ENCODE measurements at places on chromosomes 2 and 18.

GRCh38 chr18:75009296-75009695 is 199.6 kb downstream of the PTGR3 start:
- DNase-seq, result no peak

DNA sequence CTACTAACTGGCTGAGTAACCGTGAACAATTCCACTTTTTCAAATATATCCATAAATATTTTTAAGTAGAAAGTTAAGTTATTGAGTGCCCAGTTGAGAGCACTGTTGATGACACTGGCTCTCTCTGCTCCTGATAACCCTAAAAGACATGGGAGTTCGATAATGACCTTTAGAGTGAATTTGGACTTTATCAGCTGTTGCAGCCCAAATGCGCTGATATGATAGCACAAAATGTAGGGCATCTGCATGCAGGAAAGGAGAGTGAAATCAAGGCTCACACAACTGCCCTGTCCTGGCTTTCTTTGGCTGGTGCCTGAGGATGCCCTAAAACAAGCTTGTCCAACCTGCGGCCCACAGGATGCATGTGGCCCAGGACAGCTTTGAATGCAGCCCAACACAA is 60.0 kb upstream of the ALK start:
- no peak for DNase-seq

- no peak for DNase-seq
Observed at GRCh38 chr2:232353096-232353495, 25.5 kb upstream of the ALPP start.

DNA sequence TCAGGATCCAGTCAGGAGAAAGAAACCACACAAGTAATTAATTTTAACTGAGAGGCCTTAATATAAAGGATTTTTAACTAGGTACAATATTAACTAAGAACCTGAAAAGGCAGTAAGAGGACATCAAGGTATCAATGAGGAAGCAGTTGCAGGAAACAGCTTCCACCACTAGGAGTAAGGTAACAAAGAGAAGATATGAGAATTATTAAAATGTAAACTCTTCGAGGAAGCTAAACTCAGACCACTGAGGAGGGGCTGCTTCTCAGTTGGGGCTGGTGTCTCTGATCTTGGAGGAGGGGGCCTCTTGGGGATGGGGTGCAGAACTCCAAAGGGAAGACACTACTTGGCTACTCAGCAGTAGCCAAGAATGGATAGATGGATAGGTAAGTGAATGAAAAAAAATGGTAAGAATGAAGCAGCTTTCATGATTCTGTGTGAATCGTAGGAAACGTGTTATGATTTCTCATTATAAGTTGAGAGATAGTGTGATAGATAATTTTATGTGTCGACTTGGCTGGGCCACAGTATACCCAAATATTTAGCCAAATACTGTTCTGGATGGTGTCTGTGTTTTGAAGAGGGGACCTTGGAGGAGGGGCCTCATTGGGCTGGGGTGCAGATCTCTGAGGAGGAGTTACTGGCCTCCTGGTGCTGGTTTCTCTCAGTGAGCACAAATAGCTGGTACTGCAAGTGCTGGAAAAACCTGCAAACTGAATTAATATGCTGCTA is 547.7 kb upstream of the LRRTM1 start:
- no peak for DNase-seq

DNA sequence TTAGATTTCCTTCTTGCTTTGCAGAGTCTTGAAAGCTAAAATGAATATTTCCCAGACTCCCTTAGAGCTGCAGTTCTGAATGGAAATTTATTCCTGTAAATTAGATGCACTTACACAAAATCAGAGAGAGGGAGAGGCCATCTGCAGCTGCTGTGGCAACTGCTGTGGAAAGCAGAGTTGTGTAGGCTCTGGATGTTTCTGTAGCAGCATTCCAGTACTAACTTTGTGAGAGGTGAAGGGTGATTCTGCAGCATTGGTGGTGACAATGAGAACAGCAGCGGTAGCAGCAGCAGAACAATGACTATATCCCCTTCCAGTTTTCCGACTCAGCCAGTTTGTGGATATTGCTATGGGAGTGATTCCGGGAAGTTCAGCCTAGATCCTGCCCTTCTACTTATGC is 433.0 kb upstream of the REG3G start:
- no peak for DNase-seq

DNA sequence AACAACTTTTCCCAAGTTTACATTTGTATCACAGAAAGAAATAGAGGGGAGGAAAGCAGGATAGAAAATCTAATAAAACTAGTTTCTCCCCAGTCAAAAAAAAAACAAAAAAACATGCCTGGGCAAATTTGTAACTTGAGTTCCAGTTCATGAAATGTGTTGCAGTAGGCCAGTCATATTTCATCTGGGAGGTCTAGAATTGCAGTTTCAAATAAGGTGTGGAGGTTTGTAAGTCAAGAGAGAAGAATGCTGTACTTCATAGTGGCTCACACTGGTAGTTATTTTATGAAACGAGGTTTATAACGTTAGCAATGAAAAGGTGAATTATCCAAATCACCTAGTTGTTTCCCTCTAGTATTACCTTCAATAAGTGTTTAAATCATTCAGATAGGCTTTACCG is 1313.9 kb upstream of the SLC39A10 start:
- peak; percentile 21 for DNase-seq

- DNase-seq, result no peak
Observed at GRCh38 chr18:49562481-49563129, 748 bp downstream of the LIPG start.

- DNase-seq, result no peak
Observed at GRCh38 chr2:46193855-46194254, 103.4 kb upstream of the EPAS1 start.

- no peak for DNase-seq
Observed at GRCh38 chr2:170498619-170499018, 216.5 kb upstream of the SP5 start.

- DNase-seq, result no peak
Observed at GRCh38 chr18:64398320-64398719, 249.4 kb upstream of the LINC00305 start.

GRCh38 chr18:35458677-35459441 is 38.9 kb downstream of the INO80C start:
- peak; percentile 29 for DNase-seq

GRCh38 chr2:216110620-216111019 is 1.5 kb downstream of the XRCC5 start:
- DNase-seq, result no peak

DNA sequence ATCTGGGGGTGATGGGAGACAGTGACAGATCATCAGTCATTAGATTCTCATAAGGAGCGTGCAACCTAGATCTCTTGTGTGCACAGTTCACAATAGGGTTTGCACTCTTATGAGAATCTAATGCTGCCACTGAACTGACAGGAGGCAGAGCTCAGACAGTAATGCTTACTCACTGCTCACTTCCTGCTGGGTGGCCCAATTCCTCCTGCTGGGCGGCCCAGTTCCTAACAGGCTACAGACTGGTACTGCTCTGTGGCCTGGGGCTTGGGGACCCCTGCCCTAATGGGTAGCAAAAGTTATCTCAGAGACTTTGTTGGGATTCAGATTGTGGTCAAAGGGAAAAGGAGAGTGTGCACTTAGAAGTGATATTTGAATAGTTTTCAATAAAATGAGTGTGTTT is 840.1 kb upstream of the ID2 start:
- no peak for DNase-seq

- no peak for DNase-seq
Observed at GRCh38 chr2:178523596-178524134, 43.4 kb downstream of the PLEKHA3 start.

DNA sequence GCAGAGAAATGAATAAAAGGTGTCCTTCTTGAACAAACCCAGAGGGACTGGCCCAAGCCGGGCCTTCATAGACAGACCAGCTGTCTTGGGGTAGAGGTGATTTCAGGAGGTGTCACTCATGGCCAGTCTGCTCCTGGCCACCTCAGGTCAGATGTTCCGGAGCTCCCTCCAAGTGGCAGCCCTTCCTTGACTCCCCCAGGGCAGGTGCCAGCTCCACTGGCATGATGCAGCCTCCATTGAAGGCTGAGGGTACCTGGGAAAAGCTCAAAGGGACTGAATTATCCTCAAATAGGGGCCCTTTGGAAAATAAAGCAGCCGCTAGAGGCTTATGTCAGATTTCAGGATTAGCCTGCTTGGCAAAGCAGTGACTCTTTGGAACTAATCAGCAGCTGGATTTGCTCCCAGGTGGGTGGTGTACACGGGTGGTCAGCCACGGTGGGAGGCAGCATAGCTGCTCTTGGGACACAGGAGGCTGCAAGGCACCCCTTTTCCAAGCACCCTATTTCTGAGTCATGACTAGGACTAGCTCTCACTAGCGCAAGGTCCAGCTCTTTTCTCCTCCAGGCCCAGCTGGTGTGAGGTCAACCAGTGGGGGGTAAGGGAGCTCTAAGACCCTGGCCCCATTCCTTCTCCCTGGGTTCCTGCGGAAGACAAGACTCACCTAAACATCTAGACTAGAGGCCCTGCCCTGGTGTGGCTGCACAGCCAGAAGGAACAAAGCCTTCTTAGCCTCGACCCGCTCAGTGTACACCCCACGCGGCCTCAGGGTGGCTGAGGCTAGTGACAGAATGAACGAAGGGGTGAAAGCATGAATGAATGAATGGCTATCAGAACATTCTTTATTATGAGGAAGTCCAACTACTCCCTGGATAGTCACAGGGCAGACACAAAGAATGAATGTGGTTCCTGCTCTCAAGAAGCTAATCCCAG is 29.3 kb downstream of the HS1BP3 start:
- no peak for DNase-seq

DNA sequence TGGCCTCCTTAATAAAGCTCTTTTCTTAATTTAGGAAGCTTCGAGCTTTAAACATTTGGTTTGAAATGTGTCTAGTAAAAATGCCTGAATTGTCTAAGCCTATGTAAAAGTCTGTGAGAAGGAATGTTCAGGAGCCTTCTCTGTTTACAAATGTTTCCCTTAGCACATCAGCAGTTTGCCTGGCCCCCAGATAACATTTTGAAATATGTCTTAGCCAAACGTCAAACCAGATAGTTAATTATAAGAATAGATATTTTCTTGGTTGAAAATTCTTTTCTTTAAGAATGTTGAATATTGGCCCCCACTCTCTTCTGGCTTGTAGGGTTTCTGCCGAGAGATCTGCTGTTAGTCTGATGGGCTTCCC is 498.6 kb downstream of the CCDC85A start:
- no peak for DNase-seq

GRCh38 chr2:84309281-84309680 is 149.8 kb downstream of the SUCLG1 start:
- no peak for DNase-seq

DNA sequence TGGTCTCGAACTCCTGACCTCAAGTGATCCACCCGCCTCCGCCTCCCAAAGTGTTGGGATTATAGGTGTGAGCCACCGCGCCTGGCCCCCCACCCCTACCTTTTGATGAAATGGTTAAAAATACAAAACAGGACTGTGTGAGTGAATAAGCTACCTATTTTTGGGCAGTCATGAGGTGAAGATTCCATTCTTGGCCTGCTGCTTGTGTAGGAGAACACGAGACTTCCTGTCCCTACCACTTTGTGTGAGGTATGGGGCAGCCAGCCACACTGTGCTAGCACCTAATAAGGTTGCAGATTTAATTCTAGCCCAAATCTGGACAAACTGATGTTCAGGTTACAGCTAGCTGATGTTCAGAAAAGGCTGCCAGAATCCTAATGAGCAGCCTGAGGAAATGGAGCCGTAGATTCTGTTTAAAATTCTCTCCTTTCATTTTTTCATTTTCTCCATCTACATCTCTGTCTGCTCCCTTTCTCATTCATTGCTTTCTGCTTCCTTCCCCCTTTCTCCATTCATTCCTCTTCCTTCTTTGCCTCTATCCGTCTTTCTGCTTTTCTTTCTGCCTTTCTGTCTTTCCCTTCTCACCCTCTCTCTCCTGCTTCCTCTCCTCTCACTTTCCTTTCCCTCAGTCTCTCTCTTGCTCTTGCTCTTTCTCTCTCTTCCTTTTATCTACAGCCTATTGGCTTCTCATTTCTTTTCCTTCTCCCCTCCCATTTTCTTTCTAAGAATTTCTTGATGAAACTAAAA is 4.6 kb upstream of the LTBP1 start:
- no peak for DNase-seq

DNA sequence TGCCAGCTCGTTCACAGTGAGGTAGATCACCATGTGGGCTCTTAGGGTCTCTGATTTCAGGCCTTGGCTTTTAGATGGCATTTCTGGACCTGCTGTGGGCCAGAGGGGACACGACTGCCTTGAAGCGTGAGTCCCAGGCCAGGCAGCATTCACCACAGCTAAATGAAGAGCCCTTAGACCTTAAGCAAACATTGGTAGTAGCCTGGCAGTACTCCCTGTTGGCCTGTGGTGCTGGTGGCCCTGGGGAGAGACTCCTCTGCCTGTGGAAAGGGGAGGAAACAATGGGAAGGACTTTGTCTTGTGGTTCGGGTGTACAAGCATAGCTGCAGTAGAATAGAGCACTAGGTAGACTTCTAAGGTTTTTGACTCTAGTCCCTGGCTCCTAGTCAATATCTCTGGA is 456.0 kb upstream of the DCC start:
- no peak for DNase-seq

DNA sequence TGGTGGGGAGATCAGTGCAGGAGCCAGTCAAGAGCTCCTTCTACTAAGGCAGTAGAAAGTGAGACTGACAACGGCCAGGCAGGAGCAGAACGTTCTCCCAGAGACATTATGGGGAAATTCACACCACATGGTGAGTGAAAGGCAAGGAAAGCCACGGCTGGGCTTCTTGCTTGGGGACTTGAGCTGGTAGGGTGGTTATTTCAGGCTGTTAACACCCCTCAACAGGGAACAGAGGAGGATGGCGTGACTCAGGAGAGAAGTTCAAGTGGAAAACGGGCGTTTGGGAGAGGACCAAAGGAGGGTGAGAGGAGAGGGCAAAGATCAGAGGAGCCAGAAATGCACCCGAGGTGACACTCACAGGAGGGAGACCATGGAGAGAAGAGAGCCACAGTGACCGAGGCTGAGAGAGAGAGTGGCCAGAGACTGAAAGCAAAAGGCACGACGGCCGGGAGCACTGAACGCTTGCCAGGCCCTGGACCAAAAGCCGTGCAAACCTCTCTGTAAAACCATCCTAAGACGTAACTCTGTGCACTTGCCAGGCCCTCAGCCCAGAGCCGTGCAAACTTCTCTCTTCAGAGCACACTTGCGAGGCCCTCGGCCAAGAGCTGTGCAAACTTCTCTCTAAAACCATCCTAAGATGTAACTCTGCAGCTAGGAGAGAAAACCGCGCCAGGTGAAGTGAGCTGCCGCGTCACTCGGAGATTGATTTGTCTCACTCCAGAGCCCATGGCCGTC is 7.7 kb downstream of the TPO start:
- DNase-seq, result no peak

- no peak for DNase-seq
Observed at GRCh38 chr2:60707750-60708371, 48.2 kb upstream of the PAPOLG start.
